ENCODE measurements at places on chromosomes 1 and 21.

- no peak for DNase-seq
Measured at GRCh38 chr1:43443197-43443946, 10.4 kb downstream of the HYI start.

- no peak for DNase-seq
Measured at GRCh38 chr1:156654700-156655099, 12.8 kb downstream of the BCAN start.

- DNase-seq: no peak
Measured at GRCh38 chr21:16460936-16461335, 731.2 kb downstream of the USP25 start.

- DNase-seq: no peak
Measured at GRCh38 chr1:202578001-202578504, 132.2 kb downstream of the SYT2 start.

DNA sequence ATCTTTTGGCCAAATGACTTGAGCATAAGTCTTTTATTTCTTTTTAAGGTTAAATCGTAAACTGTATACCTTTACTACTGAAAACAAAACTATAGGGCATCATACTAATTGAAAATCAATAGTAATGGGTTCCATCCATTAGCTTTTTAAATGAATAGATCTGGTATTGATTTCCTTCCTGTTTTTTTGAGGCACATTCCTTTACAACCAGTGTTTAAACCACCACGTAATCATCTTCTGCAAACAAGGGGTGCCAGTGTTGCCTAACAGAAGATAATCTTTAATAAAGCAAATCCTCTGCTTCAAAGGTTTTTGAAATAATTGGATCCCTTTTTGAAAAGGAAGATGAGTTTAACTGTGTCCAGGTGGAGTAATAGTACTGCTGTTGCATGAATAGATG is 48.7 kb upstream of the ANGPTL1 start:
- DNase-seq: no peak

- DNase-seq: no peak
Measured at GRCh38 chr1:211035821-211036380, 98.0 kb downstream of the KCNH1 start.

DNA sequence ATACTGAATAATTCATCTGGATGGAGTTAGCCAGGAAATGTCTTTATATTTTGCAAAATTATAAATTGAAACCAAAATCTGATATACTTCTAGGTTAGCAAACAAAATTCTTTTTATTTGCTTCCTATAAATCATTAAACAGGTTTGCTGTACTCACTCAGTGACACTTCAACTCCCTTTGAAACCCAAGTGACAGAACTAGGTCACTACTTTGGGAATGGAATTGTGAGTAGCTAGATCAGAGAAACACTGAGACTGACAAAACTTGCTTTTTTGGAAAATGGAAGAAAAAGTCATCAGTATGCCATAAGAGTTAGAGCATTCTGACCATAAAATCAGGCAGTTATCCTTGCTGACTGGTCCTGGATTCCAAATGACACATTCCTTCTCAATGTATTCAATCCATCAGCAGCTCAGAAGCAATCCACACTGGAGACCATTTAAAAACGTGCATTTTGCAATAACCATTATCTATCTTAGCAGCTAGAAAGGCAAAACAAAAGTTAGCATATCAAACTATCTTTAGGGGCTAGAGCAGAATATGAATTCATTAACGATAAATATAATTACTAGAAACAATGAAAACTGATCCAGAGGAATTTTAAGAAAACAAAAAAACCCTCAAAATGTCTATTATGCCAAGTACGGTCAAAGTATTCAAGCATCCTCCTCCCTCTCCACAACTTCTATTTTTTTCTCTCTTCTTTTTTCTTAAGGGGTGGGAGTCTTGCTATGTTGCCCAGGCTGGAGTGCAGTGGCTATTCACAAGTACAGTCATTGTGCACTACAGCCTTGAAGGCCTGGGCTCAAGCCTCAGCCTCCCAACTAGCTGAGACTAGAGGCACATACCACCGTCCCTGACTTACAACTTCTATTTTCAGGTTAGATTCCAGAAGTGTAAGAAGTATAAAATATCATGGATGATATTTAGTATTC is 60.1 kb downstream of the HNRNPR start:
- no peak for DNase-seq

- DNase-seq: peak; percentile 34
Measured at GRCh38 chr1:157691285-157691920, 9.2 kb downstream of the FCRL3 start.

DNA sequence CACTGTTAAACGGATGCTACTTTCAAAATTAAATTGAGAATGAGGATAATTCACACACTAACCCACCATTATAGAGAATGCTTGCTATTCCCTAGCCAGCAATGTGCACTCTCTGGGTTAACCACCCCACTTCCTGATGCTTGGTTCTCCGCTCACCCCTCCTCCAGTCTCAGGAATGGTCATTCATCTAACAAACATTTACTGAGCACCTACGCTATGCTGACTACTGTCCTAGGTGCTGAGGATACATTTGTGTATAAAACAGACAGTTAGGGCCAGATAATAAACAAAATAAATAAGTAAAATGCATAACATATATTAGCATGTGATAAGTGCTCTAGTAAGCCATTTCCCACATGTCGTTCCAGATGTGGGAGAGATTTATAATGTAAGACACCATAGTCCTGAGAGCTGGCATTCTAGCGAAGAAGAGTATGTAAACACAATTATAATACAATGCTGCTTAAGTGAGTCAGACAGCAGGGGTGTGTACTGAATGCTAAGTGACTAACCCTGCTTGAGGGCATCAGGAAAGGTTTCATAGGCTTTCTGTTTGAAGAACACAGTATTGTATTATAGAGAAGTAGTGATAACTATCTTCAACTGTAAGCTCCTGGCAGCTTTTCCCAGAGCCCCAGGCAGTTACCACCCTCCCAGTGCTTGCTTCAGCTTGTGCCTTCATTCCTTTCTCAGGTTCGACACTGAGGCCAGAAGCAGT is 126.7 kb upstream of the CACHD1 start:
- DNase-seq: no peak

DNA sequence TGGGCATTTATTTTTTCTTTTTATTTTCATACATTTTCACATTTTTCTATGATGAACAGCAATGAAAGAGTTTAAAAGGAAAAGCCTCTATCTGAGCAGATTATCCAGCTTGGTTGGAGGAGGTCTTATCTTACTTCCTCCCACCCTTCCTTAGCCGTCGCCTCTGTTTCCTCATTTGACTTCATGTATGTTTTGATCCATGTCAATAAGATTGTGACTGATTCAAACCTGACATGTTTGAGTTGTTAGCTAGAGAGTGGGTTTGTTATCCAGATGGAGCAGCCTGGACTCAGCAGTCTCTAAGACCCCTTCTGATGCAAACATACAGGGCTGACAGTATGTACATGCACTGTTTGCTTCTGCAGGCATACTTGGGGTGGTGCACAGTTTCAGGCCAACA is 31.2 kb downstream of the MACO1 start:
- peak; percentile 35 for DNase-seq

- DNase-seq: peak; percentile 37
Measured at GRCh38 chr21:32278103-32278502, 746 bp downstream of the MIS18A start.

- DNase-seq: no peak
Measured at GRCh38 chr1:211068976-211069375, 65.0 kb downstream of the KCNH1 start.

- DNase-seq: no peak
Measured at GRCh38 chr1:16387201-16388188, 20.5 kb downstream of the SZRD1 start.

- DNase-seq: no peak
Measured at GRCh38 chr1:97047421-97047793, 325.8 kb downstream of the PTBP2 start.

GRCh38 chr1:60763741-60764140 is 318.6 kb upstream of the NFIA start:
- DNase-seq: no peak

DNA sequence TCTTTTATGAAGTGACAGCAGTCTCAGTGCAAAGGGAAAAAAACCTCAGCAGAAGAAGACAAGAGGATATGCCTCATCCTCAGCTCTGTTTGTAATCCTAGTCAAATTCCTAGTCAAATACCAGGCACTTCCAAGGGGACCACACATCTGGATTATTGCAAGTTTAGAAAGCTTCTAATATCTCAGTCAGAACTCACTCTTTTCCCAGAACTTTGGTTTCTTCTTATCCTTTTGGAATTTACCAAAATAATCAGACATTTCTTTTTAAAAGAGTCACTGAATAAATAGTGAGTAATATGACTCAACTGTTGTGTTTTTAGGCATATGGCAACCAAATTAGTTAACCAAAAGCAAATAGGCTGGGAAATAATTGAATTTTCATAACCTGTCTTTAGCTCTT is 47.8 kb downstream of the PRRX1 start:
- DNase-seq: no peak

DNA sequence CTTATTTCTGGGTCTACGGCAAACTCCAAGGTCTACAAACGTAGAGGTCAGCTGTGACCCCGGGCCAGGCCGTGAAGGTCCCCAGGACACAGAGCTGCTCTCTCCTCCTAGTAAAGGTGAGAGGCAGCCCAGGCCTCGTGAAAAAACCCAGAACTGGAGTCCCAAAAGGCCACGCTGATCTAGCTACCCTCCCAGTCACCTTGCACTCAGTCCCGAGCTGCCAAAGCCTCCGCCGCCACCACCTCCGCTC is 125 bp downstream of the ATP5PF start:
- no peak for DNase-seq

DNA sequence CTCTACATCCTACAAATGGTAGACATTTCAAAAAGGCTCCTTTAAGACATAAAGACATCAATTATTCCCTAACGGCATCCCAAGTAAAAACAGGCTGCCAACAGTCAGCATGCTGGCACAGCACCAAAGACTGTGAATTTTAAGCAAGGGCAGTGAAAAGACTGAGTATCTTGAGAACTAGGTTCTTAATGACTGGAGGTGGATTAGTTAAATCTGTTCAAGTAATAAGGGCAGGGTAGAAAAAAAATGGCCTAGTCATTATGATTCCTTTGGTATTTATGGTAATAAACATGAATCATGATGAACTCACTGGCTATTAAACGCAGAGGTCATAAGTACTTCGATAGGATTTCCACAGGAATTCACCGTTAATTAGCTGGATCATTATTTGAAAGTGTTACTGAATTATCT is 75.2 kb downstream of the KIFAP3 start:
- DNase-seq: no peak

DNA sequence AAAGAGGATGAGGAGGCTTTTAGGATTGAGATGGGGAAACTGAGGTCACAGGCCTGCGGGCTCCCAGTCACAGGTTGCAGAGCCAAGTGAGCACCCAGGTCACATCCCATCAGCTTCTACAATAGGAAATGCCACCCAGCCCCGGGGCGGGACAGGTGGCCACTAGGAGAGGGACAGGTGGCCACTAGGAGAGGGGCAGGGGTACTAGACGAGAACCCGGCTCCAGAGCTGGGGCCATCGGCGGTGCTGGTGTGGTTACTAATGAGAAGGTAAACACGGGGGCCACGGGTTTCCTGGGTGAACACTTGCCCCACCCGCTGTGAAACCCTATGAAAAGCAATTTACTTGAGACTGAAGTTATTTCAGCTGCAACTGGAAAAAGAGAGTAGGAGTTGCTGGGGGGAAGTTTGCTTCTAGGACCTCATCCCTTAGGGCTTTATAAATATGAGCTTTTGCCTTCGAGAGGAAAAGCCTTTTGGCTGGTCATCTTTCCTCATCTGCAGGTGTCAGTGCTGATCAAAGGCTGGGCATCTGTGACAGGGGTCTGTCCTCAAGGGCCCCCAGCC is 52.5 kb downstream of the MRPL37 start:
- DNase-seq: no peak

DNA sequence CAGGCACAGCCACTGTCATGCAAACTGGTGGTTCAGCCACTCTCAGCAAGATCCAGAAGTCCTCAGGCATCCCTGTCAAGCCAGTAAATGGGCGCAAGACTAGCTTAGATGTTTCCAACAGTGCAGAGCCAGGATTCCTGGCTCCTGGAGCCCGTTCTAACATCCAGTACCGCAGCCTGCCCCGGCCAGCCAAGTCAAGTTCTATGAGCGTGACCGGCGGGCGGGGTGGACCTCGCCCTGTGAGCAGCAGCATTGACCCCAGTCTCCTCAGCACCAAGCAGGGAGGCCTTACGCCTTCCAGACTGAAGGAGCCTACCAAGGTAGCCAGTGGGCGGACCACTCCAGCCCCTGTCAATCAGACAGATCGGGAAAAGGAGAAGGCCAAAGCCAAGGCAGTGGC is 46.6 kb upstream of the IPO9 start:
- DNase-seq: no peak

- DNase-seq: no peak
Measured at GRCh38 chr21:32733990-32734613, 6.3 kb upstream of the SYNJ1 start.

DNA sequence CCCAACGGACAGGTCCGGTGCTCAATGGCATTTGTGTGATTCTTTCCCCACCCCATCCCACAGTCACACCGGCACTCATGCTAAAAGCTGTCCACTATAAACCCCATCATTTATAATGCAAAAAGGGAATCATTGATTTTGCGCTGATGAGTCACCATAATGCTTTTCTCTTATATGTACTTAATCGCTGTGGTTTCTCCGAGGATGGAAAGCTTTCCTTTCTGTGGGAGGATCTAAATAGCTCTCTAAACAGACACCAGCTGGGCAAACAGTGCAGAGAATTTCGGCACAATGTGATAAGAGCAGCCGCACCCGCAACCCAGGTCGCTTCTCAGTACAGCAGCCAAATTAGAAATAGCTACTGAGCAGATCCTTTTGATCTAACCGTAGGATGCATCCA is 85.6 kb downstream of the SETD4 start:
- DNase-seq: no peak

DNA sequence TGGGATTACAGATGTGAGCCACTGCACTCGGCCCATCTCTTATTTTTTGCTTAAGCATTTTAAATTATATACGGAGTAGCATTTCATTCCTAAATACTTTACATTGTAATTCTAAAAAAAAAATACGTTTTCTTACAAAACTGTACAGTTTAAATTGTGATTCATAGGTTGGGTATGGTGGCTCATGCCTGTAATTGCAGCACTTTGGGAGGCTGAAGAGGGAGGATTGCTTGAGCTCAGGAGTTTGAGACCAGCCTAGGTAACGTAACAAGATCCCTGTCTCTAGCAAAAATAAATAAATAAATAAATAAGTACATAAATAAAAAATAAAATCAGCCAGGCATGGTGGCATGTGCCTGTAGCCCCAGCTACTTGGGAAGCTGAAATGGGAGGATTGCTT is 24.6 kb downstream of the TBCE start:
- DNase-seq: no peak

DNA sequence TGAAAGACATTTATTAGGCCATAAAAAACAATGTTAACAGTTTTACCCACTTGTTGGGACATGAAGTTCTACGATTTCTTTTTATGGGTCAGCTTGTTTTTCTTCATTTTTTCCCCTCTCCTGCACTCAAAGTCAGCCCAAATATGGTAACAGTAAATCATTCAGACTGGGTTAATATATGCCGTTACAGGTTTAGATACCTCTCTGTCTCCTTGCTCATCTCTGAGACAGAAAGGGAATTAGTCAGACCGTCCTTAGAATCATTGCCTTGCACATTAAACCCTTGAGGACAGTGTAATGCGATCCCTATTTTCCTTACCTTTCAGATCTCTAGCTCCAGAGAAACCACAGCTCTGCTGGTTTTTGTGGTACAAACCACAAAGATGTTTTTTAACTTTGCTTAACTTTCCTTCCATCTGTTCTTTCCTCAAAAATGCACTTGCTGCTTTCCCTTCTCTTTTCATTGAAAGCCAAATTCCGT is 613.3 kb downstream of the PLPP3 start:
- no peak for DNase-seq

- no peak for DNase-seq
Measured at GRCh38 chr1:245404527-245404926, 249.7 kb downstream of the KIF26B start.

All from Kasumi-1 (cell line).